Hematopoietic multipotent progenitor cell treated with erythropoietin and hydrocortisone succinate and interleukin-3 and kit ligand, for 6 days (in vitro differentiated cells): ENCODE measurements at places on chromosomes 6 and 20.

- DNase-seq = no peak
Measured at GRCh38 chr6:358432-358831, 33.1 kb upstream of the IRF4 start.

DNA sequence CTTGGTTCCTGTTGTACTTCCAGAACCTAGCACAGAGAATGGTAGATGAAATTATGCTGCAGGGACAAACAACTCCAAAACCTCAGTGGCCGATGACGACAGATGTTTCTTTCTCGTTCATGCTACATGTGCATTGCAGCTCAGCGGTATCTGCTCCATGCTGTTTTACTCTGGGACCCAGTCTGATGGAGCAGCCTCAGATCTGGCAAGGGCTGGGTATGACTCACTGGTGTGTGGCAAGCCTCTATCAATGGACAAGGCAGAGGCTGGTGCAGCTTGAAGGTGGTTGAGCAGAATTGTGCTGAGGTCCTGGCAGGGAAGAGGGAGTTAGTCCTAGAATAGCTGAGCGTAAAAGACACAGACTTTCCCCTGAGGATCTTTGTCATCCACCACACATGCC is 10.3 kb upstream of the BLCAP start:
- DNase-seq = peak; percentile 37

GRCh38 chr6:130929036-130929678 is 102.0 kb downstream of the SMLR1 start:
- DNase-seq = no peak

GRCh38 chr6:25703005-25703404 is 51.0 kb downstream of the SCGN start:
- no peak for DNase-seq

- DNase-seq = peak; percentile 18
Measured at GRCh38 chr6:152984513-152984872, 1.7 kb upstream of the FBXO5 start.

DNA sequence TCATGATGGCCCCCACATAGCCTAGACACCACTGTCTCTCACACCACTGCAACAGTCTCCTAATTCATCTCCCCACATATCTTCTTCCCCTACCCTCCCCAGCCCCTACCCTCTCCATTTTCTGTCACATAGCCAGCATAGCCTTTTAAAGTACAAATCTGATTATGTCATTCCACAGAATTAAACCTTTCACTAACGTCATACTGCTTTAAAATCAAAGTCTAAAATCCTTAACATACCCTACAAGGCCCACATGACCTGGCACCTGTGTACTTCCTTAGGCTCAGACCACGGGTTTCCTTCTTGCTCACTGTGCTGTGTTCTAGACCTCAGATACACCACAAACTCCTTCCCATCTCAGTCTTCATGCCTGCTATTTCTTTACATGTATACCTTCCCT is 5.9 kb downstream of the OSTM1 start:
- no peak for DNase-seq

DNA sequence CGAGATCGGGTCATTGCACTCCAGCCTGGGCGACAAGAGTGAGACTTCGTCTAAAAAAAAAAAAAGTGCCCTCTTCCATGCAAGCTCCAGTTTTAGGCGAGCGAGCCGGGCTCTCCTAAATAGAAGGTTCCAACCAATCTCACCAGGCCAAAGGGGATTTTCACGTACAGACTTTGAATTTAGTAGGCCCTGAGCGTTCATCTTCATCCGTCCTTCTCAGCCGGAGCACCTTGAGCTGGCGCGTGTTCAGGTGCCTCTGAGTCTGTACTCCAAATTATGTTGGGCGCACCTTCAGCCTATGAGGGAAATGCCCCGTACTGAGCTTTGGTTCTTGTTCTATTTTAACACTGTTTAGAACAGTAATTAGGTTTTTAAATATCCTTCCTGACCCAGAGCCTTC is 817 bp upstream of the TAP2 start:
- no peak for DNase-seq

DNA sequence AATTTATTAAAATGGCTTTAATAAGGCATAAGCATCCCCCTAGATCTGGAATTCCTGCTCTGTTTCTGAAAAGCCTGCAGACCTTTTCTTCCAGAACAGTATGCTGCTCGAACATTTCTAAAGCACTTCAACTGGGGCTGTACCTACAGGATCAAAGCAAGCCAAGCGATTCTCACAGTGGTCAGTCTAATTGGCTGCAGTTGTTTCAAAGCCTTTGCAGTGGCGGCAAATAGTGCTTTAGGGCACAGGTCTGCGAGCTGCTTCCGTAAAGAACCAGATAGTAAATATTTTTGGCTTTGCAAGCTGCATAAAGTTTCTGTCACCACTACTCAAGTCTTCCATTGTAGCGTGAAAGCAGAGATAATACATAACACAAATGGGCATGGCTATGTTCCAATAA is 88.9 kb upstream of the FBXL4 start:
- DNase-seq = no peak

DNA sequence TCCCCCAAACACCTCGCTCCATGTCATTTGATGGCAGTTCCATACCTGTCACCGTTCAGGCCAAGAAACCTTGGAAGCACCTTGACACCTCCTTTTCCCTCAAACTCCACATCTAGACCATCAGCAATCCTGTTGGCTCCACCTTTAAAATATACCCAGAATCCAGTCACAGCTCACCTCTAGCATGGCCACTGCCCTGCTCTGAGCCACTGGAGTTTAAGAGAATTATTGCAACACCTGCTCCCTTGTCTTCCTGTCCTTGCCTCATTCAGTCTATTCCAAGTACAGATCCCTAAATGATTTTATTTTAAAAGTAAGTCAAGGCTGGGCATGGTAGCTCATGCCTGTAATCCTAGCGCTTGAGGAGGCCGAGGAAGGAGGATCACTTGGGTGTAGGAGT is 11.6 kb upstream of the TRIB3 start:
- DNase-seq = no peak

- no peak for DNase-seq
Measured at GRCh38 chr6:92847988-92848387, 571.4 kb downstream of the EPHA7 start.

DNA sequence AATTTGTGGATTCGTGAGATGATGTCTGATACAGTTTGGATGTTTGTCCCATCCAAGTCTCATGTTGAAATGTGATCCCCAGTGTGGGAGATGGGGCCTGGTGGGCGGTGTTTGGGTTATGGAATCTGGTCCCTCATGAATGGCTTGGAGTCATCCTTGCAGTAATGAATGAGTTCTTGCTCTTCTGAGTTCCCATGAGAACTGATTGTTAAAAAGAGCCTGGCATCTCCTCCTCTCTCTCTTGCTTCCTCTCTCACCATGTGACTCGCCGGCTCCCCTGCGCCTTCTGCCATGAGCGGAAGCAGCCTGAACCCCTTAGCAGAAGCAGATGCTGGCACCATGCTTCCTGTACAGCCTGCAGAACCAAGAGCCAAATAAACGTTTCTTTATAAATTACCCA is 30.5 kb upstream of the RPP40 start:
- peak; percentile 15 for DNase-seq

- DNase-seq = no peak
Measured at GRCh38 chr6:89051676-89052075, 28.9 kb upstream of the PNRC1 start.

GRCh38 chr20:48682529-48683363 is 145.1 kb downstream of the PREX1 start:
- peak; percentile 87 for DNase-seq

GRCh38 chr20:63759377-63759901 is 19.9 kb downstream of the SLC2A4RG start:
- no peak for DNase-seq

- DNase-seq = no peak
Measured at GRCh38 chr20:10060226-10060625, 25.4 kb downstream of the ANKEF1 start.

GRCh38 chr6:75926293-75927168 is 145.9 kb downstream of the IMPG1 start:
- no peak for DNase-seq

DNA sequence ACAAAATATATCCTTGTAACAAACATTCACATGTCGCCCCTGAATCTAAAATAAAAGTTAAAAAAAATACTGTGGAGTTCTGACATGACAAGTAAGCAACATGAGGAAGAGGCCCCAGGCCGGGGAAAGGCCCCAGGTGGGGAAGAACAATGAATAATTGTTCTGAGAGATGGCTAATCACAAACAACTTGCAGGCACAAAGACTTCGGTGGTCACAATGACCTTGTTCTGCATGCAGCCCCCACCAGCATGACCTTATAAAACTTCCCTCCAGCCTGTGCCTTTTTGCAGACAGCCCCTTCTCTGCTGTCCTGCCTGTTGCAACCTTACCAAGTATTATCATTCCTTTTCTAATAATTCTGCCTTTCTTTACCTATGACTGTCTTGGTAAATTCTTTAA is 95.7 kb upstream of the MYLIP start:
- DNase-seq = no peak

DNA sequence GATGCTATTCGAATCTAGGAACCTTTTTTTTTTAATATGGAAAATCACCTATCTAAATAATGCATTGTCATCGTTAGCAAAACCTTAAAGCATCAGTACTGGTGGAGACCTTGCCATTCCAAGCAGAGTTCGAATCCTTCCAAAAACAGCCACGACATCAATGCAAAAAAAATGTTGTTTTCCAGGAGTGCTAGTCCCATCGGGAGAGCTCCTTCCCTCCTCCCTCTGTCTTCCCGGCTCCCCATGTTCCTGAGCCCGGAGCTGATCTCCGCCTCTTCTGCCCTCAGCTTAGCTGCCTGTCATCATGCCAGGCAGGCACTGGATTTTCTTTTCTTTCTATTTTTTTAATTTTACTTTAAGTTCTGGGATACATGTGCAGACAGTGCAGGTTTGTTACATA is 153.6 kb upstream of the QKI start:
- no peak for DNase-seq

DNA sequence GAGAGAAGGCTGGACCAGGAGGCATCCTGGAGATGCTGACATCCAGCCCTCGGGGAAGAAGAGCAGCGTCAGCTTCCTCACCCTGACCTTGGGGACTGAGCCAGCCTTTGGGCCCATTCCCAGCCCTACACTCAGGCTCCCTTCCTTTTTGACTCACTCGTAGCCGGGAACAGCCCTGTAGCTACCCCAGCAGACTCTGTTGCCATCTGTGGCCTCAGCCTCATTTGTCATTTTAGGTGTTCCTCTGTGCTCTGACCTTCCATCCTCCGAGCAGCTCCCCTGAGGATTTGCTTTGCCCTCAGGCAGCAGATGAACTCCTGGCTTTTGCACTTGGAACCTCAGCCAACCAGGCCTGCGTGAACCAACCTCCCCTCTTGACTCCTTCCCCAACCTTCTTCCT is 67.5 kb downstream of the ELOVL2 start:
- no peak for DNase-seq

GRCh38 chr6:139982652-139983295 is 608.3 kb upstream of the CITED2 start:
- no peak for DNase-seq

DNA sequence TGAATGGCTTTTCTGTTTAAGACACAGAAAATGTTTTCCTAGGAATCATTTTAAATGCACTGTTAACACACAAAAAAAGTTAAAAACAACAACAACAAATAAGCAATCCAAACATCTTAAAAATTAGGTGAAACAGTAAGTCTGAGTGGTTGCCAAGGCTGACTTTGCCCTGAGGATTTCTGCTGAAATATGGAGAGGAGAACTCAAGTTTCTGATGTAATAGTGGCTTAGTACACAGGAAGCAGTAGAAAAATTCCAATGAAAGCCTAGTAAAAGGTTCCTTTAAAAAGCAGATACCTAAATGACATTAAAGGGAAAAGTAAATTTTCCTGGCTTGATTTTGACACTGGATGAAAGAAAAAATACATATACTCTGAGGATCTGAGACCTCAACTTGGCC is 184.2 kb downstream of the EPM2A start:
- DNase-seq = no peak

DNA sequence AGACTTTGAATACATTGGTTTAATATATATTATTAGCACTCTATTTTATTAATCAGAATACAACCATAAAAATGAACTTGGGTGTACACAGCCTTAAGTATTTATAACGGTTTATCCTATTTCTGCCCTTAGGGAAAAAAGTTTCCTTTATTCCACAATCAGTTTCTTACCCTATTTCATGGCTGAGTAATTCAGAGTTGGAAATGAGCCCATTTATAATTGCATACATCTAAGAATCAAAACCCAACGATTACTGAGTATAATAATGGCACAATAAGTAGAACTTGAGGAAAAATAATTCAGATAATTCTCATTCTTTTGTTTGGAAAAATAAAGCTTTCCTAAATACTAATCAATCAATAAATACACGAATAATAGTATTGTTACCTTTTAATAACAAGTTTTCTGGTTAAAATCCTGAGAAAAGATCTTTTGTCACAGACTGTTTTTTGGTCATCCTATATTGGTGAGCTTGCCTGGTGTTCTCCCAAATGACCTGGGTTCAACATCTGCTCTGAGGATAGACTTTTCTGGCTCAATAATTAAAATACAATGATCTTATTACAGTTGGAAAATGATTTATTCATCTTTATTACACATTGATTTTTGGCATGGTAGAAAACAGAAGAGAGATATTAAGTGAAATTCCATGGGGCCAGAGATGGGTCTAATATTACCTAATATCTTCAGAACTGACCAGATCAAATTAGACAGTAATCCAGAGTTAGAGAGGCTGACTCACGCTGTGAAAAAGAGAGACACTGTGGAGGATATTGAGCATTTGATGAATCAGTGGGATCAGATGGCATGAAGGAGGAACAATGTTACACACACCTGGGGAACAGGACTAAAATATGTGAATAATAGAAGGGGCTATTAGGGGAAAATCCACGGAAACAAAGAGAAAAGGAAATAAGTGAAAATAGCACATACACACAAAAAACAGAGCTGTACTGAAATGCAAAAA is 162.1 kb upstream of the TBX18 start:
- no peak for DNase-seq

GRCh38 chr6:28134015-28134414 is 7.7 kb upstream of the ZKSCAN8 start:
- DNase-seq = peak; percentile 80

- DNase-seq = peak; percentile 30
Measured at GRCh38 chr6:112253841-112254816, at the start of gene LAMA4. TSS of gene LAMA4 (minus strand) at chr6:112254567. CDS start at chr6:112254150, 417 bp downstream.

- DNase-seq = peak; percentile 52
Measured at GRCh38 chr6:1850121-1850839, 240.6 kb downstream of the FOXC1 start.

DNA sequence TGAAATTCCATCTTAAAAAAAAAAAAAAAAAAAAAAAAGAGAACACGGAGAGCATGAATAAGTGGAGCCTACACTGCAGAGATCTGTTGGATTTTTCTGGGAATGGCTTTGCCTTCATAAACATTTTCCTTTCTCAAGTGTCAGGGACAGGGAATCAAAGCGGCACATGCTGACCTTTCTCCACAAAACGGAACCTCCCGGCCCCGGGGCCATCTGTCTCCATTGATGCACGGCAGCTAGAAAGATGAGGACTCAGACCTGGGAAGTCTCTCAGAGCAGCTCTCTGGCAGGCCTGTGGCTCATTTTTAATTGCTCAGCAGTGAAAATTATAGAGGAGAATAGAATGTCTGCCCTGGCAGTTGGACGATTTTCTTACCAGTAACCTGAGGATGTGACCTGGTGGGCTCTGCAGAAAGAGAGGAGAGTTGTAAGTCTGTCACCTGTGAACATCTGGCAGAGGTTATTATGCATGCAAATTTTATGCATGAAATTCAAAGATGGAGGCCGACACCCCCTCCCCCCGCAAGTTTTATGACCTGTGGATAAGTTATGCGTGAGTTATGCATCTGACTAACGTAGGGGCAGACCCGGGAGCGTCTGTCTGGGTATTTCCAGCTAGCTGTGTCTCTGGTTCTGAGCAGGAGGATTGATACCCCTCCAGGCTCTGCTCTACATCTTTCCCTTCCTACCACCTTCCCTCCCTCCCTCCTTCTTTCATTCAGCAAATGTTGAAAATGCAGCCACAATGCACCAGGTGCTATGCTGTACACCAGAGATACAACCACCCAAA is 352.5 kb downstream of the CDH26 start:
- DNase-seq = no peak

- DNase-seq = peak; percentile 14
Measured at GRCh38 chr6:105209950-105210706, 30.3 kb upstream of the POPDC3 start.
